ENCODE measurements at places on chromosomes 7 and 10.

GRCh38 chr7:111082351-111082750, 8.6 kb upstream of the LRRN3 start:
- peak; percentile 14 for DNase-seq

DNA sequence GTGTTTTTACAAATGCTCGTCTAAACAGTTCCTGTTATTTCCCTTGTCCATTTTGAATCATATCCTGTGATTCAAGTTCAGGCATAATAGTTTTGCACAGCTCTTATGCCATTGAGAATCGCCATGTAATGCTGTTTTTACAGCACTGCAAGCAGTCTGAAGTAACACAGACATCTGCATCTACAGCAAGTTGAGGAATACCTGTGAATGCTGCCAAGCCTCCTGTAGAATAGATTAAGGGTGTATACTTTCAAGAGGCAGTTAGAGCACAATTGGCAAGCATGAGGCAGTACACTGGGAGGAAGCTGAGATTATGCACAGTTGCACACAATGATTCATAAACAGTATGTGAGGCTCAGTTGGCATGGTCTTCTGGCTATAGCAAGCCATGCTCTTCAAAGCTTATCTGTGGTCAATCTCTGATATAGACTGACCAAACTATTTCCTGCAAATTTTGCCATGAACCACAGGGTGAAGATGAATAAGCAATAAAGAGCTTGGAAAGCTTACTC, 121.9 kb upstream of the AKR1E2 start:
- peak; percentile 37 for DNase-seq

- DNase-seq, result peak; percentile 59
Observed at GRCh38 chr7:43693687-43694398, 35.5 kb downstream of the COA1 start.

- DNase-seq, result peak; percentile 13
Observed at GRCh38 chr7:133364959-133365690, 112.2 kb downstream of the EXOC4 start.

GRCh38 chr10:101303087-101303703, 50.8 kb upstream of the BTRC start:
- no peak for DNase-seq

Measured in hepatic stellate cell (primary cell).